ENCODE measurements at places on chromosomes 1 and 21.
A peak's percentile ranks its signal among the peaks of the same experiment; 100 is the strongest.

DNA sequence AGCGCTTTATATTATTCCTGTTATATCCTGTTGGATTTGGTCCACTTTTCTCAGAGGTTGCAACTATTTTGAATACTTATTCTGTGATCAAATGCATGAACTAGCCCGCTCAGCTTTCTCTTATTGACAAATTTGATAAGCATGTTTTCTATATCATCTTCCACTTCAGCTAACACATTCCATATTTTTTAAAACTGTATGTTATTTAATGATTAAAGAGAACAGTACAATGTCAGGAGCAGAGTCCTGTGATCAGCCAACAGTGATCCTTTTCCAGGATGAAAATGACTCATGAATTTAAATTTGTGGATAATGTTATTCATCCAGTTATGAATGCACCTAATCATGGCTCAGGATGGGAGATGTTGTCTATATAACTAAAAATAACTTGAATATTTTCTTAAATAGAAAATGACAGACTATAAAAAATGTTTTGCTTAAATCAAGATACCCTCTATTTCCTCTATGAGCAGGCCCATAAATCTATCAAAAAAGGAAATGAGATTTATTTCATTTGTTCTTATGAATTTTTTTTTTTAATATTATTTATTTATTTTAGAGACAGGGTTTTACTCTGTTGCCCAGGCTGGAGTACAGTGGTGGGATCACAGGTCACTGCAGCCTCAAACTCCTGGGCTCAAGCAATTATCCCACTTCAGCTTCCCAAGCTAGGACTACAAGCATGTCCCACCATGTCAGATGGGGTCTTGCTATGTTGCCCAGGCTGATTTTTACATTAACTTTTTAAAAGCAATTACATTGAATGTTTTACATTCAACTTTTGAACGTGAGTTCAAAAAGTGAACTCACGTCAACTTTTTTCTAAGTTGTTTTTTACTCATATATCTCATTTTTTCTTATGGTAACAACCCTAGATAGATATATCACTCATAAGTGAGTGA is 12.5 kb downstream of the BPNT1 start:
- no peak for DNase-seq

GRCh38 chr21:36747815-36748383 is 49.0 kb downstream of the SIM2 start:
- DNase-seq = no peak

GRCh38 chr1:205827623-205828022 is 14.6 kb upstream of the SLC41A1 start:
- DNase-seq = no peak

GRCh38 chr1:223244366-223245103 is 101.5 kb upstream of the TLR5 start:
- DNase-seq = peak; percentile 55

DNA sequence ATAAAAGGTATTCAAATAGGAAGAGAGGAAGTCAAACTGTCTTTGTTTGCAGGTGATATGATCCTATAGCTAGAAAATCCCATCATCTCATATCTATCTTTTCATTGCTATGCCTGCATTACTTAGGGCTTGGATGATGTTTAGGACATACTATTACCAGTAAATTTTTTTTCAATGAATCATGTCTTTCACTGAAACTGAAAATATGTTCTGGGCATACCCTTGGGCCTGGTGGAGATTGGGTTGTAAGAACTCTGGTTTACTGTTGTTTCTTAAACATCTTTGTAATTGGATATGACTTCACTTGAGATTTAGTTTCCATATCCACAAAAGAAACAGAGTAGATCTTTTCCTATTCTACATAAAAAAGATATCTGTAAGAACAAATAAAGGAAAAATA is 502.2 kb upstream of the PRMT6 start:
- no peak for DNase-seq

DNA sequence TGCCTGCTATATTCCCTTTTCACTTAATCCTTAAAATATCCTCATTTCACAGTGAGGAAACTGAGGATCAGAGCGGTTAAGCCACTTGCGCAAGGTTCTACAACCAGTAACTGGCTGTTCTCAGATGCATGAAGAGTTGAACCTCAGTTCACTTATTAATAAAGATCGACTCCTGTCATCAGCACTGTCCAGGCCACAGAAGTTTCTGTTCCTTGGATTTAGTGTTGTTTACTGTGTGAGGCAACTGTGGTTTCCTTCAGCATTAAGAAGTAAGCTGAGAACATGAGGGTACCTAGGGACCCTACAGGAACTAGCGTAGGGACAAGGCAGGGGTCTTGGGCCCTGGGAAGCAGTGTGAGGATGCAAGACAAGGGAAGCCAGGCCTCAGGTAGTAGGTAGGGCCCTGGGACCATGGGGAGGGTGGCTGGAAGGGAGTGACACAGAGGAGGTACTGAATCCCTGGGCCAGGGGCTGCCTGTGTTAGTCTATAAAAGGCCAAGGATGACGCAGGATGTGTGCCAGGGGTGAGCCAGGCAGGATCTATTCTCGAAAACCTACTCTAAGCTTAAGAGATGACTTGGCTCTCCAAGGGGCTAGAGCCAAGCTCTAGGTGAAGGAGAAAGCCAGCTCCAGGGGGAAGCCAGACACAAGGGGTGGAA is 181.2 kb upstream of the CSF3R start:
- DNase-seq = no peak

GRCh38 chr1:10236405-10237156 is 26.2 kb downstream of the KIF1B start:
- DNase-seq = no peak

DNA sequence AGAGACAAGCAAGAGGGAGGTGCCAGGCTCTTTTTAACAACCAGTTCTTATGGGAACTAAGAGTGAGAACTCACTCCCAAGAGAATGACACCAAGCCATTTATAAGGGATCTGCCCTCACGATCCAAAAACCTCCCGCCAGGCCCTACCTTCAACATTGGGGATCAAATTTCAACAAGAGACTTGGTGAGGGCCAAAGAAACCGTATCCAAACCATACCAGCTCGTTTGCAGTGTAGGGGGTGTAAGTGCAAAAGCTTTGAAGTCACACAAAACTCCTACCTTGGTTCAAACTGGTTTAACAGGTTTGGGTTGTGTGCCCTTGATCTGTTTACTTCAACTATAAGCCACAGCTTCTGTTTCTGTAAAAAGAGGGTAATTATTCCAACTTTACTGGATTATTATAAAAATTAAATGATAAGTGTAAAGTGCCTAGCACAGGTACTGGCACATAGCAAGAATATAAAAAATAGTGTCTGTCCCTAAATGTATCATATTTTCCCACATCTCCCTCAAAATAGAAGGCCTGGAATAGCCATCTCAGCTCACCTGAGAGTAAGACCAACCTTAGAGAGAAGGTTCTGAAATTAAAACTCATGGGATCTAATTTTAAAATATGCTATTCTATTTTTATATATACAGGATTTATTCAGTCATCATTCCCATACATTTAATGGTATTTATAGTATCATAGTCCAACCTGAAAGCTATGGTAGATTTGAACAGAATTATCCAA is 7.0 kb upstream of the USP25 start:
- DNase-seq = no peak

GRCh38 chr1:14136152-14136763 is 436.3 kb downstream of the PRDM2 start:
- DNase-seq = no peak

- DNase-seq = no peak
Measured at GRCh38 chr21:29939104-29939923, 482 bp downstream of the GRIK1 start.

- DNase-seq = no peak
Measured at GRCh38 chr1:38076455-38076854, 29.9 kb upstream of the POU3F1 start.

DNA sequence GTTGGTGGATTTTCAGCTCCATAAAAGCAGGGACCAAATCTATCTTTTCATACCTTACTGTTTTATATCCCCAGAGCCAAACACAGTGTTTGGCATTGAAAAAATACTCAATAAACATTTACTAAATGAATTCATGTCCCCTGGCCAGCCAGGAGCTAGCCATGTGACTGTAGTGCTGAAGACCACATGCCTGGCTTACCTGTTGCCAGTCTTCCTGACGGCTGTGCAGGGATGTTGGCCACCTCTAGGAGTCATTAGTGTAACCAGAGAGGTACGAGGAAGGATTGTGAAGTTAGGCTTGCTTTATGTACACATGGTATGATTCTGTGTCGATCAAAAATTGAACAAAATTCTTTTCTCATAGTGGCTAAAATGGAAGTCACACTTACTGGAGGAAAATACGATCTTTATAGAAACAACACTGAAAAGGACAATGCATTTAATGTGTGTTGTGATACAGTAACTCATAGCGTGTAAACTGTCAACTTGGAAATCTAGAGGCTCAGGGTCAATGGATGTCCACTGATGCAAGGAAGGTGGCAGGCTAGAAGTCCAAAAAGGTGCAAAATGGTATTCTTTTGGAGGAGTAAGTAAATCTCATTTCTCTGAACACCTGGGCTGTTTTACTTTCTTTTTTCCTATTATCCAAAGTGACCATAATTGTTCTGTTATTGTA is 60.9 kb downstream of the FGGY start:
- no peak for DNase-seq

Data from CD4-positive, alpha-beta T cell treated with Interleukin-15 for 4 hours (primary cell).